ENCODE measurements at places on chromosomes 7 and 10. TPM values are rescaled to one million over a fixed set of nuclear protein-coding genes. Genes with fewer than 3 reads are reported as not detected.

DNA sequence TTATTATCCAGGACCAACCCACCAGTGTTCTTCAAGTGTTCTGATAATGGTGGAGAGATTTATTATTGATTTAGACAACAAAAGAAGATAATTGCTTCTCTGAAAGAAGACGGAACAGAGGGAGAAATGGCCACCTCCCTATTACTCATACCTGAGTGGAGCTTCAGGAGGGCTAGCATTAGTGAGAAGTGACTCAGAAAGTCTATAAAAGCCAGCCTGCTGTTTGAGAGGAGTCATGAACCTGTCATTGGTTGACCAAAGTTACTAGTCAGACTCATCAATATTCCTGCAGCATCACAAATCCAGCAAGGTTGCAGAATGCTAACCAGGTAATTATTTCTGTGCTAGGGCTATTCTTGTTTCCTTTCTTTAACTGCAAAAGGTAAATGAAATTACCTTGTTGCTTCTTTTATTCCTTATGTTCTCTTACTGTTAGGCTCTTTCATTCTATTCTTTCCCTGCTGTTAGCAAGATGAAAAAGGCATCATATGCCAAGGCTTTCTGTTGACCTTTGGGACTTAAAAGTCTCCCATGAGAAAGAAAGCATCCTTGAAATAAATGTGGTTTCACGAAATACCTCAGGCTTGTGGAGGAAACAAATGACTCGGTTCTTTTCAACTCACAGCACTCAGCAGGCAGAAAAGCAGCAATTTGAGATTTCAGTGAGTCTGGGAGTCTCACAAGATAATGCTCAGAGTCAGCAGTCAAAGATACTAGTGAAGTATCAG lies 256.4 kb upstream of the PHYHIPL start:
- peak; percentile 53 for DNase-seq

GRCh38 chr7:18648849-18649758 lies 153.6 kb downstream of the HDAC9 start:
- no peak for DNase-seq

CELF2 gene
- 8.8 TPM for polyA plus RNA-seq

GRCh38 chr10:24394461-24395190 lies 185.7 kb downstream of the KIAA1217 start:
- DNase-seq: no peak

ASAH2 gene
- polyA plus RNA-seq: 0.32 TPM

DNA sequence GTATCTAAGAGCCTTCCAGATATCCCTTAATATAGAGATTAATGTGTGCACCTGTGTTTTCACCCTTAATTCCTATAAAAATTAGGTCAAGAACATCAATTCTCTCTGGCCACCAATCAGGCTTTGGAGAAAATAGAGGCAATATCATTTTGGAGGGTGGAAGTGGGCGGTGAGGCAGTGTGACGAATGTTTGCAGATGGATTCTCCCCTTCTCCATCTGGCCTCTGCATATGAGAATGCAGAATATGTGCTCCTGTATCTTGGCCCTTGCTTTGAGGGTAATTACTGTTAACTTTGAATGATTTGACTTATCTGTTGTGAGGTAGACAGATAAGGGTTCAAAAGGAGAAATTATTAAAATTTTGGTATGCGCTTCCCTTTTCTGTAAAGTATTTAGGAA lies 304.0 kb upstream of the NPSR1 start:
- DNase-seq: no peak

MRLN gene
- not detected for polyA plus RNA-seq

DNA sequence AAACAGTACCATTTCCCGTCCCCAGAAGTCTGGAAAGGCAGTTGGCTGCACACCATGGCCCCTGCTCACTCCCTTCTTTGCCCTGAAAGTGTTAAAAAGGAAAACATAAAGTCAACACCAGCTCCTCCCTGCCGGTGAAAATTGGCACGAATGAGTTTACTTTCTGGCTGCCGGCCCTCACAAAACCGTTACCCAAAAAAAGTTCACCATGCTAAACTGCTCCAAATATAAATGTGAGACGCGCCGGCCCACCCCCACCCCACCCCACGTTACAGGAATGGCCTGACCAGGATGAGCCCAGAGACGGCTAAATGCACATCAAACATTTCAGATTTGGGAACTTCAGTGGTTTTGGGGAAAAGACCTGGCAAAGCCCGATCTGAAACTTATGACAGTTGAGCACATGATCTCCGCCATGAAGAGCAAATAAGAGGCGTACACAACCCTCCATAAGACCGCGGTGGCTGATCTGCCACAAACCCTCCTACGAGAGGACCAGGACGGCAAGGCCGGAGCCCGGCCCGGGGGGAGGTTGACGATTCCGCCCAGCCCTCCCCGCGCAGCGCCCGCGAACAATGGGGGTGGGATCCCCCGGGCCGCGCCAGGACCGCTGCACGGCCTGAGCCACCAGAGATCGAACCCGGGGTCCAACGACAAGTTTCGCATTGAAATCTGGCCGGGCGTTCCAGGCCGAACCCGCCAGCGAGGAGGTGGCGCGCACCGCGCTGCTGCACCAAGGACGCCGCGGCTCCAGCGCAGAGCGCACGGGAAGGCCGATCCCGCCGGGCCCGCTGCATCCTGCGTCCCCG lies 952 bp downstream of the DIP2C start:
- DNase-seq: no peak

Data from BJ (cell line).